ENCODE measurements at places on chromosomes 12 and 14. TPM values are rescaled to one million over a fixed set of nuclear protein-coding genes. Genes with fewer than 3 reads are reported as not detected.

The RNASE7 gene
- total RNA-seq = not detected

The TNS2 gene
- total RNA-seq = 13.3 TPM

The COPZ1 gene
- 113 TPM for total RNA-seq

The RPS6KL1 gene
- 1.8 TPM for total RNA-seq

GRCh38 chr14:65071544-65071943, 30.8 kb downstream of the MAX start:
- no peak for DNase-seq

DNA sequence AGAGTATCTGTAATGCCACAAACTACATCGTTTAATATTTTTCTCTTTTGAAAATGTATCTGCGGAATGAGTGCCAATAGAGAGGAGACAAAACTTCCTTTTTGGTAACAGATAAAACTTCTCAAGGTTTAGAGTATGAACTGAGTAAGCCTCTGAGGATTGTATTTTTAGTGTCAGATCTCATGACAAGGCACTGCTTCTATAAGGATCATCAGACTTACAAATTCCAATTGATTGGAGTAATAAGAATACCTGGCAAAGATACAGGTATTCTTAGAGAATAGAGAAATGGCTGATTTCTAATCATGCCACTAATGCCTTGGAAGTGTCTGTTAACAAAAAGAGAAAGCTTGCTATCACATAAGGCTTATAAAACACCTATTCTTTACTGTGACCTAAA, 45.3 kb downstream of the SLC35F4 start:
- DNase-seq = no peak

DNA sequence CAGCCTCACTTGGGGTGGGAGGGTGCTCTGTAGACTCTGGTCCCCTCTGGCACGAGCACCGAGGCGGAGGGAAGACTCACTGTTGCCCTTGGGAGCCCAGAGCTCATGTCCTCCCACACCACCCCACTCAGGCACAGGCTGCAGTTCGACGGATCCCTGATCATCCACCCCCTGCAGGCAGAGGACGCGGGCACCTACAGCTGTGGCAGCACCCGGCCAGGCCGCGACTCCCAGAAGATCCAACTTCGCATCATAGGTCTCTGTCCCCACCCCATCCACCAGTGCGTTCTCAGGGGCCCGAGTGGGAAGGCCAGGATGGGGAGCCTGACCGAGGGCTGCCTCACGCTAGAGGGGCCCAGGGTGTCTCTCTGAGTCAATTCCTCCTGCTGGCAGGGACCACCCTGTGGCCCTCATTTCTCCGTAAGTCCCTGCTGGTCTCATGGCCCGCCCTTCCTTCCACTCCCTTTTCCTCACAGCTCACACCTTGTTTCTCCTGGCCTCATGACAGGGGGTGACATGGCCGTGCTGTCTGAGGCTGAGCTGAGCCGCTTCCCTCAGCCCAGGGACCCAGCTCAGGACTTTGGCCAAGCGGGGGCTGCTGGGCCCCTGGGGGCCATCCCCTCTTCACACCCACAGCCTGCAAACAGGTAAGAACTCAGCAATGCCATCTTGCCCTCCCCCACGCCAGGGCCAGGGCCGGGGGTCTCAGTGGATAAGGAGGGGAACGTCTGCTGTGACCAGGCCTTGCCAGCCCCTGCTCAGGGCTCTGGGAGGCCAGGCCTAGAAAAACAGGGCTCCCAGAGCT, 27.0 kb downstream of the PAPLN start:
- DNase-seq = no peak

DNA sequence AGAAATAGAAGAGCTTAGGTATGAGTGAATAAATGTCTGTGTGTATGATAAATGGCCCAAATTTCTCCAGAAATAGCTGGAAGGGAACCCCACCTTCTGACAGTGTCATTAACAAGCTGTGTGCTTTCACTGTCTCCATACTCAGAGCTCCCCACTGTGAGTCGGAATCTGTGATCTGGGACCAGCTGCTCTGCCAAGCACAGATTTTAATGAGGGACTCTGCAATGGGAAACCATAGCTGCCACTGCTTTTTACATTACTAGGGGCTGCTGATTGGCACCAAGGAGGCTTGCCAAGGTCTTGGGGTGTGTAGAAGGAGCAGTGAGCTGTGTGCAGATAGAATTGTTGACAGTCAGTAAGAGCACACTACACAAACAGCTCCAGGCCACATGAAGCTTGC, 244.2 kb upstream of the CCDC196 start:
- DNase-seq = no peak

DNA sequence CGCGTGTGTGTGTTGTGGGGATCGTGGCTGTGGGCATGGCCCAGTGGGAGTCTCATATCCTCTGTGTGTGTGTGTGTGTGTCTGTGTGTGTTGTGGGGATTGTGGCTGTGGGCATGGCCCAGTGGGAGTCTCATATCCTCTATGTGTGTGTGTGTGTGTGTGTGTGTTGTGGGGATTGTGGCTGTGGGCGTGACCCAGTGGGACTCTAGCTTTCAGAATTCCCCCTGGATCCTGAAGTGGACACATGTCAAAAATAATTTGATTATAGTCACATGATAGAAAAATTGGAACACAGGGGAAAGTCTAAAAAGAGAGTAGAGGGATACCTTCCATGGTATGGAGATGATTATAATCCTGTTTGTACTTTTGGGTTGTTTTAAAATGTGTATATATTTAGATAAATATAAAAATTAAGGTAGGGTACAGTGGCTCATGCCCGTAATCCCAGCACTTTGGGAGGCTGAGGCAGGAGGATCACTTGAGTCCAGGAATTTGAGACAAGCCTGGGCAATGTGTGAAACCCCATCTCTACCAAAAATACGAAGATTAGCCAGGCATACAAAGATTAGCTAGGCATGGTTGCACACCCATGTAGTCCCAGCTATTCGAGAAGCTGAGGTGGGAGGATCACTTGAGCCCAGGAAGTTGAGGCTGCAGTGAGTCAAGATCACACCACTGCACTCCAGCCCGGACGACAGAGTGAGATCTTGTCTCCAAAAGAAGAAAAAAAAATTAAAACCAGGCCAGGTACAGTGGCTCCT, 11.0 kb downstream of the PAPLN start:
- DNase-seq = no peak

DNA sequence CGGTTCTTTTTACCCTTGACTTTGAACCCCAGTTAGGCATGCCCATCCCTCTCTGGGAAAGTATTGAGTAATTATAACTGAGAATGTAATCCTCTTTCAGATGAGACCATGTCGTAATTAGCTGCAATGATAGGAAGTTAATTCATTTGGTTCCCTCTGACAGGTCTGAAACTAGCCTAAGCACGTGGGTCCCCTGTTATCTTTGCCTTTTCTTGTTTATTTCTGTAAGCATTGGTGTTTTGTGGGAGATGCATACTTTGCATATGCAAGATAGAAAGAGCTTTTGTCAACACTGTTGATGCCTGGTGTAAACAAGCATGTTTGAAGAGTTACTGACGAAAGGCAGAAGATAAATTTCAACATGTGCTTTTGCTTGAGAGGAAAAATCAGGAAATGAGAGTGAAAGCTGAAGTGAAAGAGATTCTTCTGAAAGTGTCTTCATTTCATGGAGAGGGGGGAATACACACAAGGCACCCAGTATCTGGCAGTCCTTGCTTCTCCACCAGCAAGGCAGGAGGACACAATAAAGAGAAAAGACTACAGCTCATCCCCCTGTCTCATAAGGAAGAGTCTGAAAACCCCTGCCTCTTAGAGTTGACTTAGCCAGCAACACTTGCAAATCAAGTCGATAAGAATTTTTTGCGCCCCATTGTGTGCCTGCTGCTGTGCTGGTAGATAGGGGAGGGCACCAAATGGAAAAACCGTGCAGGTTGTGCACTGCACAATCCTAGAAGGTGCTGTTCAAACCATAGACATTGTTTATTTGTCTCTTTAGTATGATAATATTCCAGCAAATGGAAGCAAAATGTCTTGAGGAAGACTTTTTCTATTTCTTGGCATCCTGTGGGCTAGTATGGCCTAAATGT, 77.8 kb downstream of the SLC24A4 start:
- DNase-seq = no peak

DNA sequence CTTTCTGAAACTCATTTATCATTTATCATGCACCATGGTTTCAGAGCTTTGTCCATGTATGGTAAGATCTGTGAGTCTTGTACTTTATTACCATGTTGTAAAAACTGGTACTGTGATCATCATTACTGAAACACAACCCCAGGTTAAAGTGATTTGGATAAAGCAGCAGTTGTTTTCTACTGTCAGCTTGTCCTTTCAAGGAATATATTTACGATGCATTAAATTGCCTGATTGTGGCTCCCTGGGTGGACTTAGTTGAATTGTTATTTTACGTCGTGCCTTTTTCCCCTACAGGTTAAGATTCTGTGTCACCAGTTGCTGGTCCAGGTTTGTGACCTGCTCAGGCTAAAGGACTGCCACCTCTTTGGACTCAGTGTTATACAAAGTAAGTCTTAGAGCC, 46.1 kb downstream of the FRMD6 start:
- DNase-seq = no peak
